ENCODE measurements at places on chromosomes 12 and 14.

- DNase-seq = no peak
These were observed 62.6 kb downstream of the ELK3 start for GRCh38 chr12:96256672-96257361.

- DNase-seq = no peak
These were observed 9.1 kb upstream of the GLT1D1 start for GRCh38 chr12:128844031-128844635.

DNA sequence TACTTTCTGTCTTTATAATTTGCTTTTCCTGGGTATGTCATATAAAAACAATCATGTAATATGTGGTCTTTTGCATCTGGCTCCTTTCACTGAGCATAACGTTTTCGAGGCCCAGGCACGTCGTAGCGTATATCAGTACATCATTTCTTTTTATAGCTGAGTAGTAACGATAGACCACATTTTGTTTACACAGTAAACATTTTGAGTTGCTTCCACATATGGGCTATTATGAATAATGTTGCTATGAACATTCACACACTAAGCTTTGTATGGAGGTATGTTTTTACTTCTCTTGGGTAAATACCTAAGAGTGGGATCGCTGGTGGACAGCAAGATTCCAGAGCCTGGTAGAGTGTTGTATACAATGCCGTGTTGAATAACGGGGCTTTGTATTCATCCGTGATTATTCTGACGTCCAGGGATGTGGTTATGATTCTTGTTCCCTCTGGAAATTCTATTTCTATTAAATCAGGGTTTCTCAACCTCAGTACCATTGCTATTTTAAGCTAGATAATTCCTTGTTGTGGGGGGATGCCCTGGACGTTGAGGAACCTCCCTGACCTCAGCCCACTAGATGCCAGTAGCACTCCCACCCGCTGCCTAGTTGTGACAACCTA lies 38.9 kb upstream of the CIT start:
- no peak for DNase-seq

GRCh38 chr14:92651106-92651757 lies 97.2 kb downstream of the LGMN start:
- DNase-seq = no peak

- DNase-seq = no peak
These were observed 59.5 kb downstream of the SEL1L start for GRCh38 chr14:81474148-81474492.

DNA sequence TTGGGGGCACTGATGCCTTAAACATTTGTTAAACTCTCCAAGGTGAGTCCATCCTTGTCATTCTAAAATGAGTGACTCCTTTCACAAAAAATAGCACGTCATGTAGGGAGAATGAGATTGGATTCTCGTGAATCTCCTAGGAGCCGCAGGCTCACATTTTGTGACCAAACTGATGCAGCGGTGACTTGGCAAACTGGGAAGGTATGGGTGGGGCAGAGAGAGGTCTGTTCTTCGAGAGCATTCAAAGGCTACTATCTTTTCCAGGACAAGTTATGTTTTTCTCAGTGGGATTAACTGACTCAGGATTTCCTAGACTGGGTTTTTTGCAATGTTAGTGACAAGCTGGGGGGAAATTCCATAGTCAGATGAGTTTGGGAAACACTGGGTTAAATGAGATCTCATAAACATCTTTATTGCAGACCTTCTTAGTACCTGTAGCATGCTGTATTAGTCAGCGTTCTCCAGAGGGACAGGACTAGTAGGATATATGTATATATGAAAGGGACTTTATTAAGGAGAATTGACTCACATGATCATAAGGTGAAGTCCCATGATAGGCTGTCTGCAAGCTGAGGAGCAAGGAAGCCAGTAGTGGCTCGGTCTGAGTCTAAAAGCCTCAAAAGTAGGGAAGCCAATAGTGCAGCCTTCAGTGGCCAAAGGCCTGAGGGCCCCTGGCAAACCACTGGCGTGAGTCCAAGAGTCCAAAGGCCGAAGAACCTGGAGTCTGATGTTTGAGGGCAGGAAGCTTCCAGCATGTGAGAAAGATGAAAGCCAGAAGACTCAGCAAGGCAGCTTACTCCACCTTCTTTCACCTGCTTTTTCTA lies 61.0 kb downstream of the FOXN4 start:
- DNase-seq = no peak

DNA sequence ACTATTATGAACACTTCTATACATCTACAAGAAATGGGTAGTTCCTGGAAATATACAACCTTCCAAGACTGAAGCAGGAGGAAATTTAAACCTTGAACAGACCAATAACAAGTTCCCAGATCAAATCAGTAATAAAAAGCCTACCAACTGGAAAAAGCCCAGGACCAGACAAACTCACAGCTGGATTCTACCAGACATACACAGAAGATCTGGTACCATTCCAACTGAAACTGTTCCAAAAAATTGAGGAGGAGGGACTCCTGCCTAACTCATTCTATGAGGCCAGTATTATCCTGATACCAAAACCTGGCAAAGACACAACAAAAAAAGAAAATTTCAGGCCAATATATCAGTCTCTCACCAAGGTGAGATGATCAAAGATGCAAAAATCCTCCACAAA lies 189.4 kb downstream of the RPS29 start:
- no peak for DNase-seq

GRCh38 chr14:92702441-92702918 lies 45.9 kb downstream of the LGMN start:
- no peak for DNase-seq

DNA sequence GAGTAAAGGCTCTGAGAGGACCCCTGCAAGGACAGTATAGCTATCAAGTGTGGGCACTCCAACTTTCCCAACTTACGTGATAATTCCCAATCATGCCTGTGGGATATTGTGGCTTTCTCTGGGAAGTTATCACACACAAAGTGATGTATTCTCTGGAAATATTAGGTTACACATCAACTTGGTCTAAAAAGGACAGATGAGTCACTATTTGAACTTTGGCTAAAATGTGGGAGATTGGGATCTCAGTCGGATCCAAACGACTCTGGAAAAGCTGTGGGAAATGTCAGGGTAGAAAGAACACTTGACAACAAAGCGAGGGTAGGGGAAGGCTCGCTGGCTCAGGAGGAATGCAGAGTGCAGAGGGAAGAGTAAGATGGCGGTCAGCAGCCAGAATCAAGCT lies 1048.9 kb downstream of the BCL11B start:
- DNase-seq = no peak

GRCh38 chr14:104898195-104898558 lies 26.5 kb upstream of the PLD4 start:
- no peak for DNase-seq

DNA sequence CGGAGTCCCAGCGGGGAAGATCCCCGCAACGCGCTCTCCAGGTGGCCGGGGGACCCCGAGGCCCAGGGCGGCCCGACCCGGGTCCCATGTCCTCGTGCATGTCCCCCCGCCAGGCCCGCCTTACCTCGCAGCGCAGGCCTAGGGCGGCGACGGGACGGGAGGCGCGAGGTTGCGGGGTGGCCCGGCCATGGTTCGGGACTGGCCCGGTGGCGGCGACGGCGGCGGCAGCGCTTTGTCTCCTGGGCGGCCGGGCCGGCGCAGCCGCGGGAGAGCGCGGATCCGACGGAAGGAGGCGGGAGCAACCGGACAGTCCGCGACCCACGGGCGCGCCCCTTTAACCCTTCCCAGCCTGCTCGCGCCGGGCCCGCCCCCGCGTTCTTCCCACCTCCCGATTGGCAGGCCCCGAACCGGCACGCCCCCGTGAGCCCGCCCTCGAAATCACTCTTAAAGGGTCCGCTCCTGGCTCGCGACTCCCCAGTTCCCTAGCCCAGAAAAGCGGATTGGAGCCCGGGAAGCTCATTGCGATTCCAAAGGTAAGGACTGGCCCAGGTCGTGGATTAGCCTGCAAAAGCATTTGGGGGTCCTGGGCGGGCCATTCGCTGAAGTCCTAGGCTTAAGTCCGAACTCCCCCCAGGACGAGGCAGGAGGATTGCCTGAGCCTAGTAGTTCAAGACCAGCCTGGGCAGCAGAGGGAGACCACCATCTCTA lies at the start of gene PHETA1:
PHETA1 (minus strand) TSS at position 308 of the 708 bp plus-strand sequence. CDS start 5,668 bp downstream, outside the sequence.
- DNase-seq = peak; percentile 61

DNA sequence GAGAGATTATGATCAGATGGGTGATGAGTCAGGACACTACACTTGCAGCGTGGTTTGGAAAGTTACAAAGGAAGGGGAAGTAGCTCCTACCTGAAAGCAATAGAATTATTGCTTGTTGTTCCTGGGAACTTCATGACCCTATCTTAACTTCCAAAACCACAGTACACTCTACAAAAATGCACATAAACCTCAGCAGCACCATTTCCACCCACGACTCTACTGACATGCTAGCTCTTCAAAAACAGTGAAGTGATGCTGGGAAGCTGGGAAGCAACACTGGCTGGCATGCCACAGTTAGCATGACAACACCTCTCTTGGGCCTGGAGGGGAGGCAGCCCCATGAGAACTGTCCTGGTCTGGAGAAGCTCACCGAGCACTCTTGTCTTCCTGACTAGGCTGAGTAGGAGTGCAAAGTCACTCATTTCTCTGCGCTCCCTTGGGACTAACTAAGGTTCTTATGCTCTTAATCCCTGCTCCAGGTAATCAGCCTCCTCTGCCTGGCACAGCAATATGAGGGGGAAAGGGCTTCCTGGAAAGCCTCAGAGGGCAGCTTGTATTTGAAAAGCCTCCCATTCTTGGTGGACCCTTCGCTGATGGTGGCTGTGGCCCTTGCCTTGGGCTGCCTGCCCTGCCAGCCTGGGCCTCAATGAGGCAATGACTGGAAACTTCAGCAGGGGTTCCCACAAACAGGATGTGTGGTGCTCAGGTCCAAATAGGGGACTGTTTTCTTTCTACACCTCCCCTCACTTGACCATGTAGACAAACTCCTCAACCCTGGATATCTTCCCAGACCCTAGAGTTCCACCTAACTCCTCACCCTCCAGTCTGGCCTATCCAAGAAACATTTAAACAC lies 1.2 kb downstream of the KRT3 start:
- DNase-seq = no peak

- DNase-seq = no peak
These were observed 14.1 kb downstream of the PLCZ1 start for GRCh38 chr12:18723752-18724151.

DNA sequence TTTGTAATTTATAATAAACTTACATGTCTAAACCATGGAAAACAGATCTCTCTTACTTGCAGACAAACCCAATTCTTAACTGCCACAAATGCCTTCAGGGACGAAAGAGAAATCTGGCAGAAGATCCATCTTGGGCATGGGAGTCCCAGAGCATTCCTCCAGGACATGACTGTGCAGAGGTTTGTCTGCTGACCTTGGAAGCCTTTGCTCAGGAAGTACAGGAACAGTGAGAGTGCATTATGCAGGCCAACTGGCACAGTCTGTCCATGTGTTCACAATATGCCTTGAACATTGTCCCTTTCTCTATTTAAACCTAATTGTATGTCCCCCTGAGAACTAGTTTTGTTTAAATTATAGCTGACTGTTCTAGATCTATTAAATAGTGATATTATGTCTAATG lies 467.1 kb downstream of the ATP23 start:
- DNase-seq = no peak

GRCh38 chr14:23568021-23568599 lies 519 bp upstream of the AP1G2 start:
- no peak for DNase-seq
